ENCODE measurements at places on chromosomes 3 and 15. TPM values are rescaled to one million over a fixed set of nuclear protein-coding genes. Genes with fewer than 3 reads are reported as not detected.

SLC35G2 gene
- total RNA-seq = 13.2 TPM

SKOR1 gene
- 0.35 TPM for total RNA-seq

PAK6 gene
- total RNA-seq = not detected

ADAMTS9 gene
- total RNA-seq = 152 TPM

CPNE9 gene
- total RNA-seq = not detected
